SK-MEL-5 (cell line): ENCODE measurements at places on chromosomes 5 and 9.

- DNase-seq = no peak
These were observed 699 bp downstream of the AKNA start for GRCh38 chr9:114386886-114387679.

GRCh38 chr5:160342413-160342941 is 27.9 kb downstream of the C1QTNF2 start:
- no peak for DNase-seq

DNA sequence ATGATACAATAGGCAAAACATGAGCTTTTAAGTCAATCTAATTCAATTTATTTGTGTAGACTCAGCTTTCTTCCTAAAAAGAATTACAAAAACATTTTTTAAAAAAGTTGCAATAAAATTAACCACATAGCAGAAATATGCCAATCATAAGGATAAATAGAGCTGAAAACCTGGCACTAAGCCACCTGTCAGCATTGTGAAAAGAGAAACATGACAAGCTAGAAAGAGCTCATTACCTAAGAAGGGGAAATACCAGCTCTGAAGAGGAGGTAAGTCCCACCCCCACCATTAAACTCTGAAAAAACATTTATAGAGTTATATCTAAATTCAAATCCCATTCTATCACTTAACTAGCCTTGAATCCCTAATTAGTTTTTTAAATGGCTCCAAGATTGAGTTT is 372.9 kb downstream of the OSTF1 start:
- no peak for DNase-seq

GRCh38 chr9:89323390-89323789 is 5.1 kb downstream of the SECISBP2 start:
- no peak for DNase-seq
